ENCODE measurements at places on chromosomes 11 and 22. TPM values are rescaled to one million over a fixed set of nuclear protein-coding genes. Genes with fewer than 3 reads are reported as not detected.

DNA sequence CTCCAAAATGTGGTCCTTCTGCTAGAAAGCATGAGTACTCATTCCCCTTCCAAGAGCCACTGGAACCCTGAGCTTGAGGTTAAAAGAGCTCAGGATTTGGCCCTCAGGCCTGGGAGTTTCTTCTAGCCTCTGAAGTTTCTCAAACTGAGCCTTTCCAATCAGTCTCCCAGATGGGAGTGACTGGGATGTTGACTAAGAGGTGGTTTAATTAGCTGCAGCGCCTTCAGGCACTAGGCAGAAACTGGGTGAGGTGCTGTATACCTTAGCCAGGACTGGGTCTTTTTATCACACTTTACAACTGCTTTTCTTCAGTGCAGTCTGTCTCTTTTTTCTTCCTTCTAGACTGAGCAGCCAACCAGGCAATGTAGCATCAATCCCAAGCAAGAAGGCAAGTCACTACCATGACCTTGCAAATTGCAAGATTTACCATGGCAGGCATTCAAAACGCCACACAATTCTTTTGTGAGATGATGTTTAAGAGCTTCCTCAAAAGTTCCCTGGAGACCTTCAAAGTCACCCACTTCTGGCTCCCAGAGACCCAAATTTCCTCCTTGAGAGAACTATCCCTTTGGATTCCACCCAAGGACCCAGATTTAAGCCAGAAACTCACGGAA is 93.0 kb downstream of the SLC1A2 start:
- H3K27ac ChIP-seq: no peak overlapping the region
- H3K27me3 ChIP-seq: no peaks in the 10 kb centered on the region
- H3K4me3 ChIP-seq: no peak overlapping the region
- peaks cover 5% of the 10 kb centered on the region for H3K4me1 ChIP-seq
- no peak for DNase-seq
- no peaks in the 10 kb centered on the region for H3K36me3 ChIP-seq

DNA sequence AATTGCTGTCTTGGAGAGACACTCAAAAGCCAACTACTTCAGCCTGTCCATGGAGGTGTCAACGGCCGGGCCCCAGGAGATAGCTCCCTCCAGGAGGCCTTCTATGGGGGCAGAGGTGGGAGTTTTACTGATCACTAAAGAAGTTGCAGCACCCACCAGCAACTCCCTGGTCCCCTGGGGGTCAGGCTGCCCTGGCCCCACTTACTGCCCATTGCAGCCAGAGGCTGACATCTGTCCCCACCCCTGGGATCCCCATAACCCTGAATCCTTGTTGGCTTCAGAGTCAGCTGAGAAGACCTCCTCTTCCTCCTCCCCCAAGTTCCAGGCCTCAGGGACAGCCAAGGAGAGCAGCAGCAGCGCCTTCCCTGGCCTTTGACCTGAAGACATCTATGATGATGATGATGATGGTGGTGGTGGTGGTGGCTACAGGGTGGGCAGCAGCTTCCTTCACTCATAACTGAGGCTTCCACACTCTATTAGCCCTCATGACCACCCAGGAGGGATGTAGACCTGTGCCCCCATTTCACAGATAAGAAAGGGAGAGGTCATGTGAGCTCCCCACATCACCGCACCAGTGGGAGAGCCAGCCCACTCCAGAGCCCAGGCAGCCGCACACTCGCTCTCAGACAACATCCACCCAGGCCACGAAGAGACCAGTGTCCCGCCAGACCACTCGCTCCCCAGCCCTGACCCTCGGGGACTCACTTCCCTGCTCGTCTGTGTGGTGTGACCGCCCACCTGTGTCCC is 43.8 kb upstream of the FGF3 start:
- H3K27me3 ChIP-seq: peaks cover 68% of the 10 kb centered on the region
- DNase-seq: no peak
- H3K4me1 ChIP-seq: peaks cover 2% of the 10 kb centered on the region
- no peak overlapping the region for H3K4me3 ChIP-seq
- no peak overlapping the region for H3K27ac ChIP-seq

DNA sequence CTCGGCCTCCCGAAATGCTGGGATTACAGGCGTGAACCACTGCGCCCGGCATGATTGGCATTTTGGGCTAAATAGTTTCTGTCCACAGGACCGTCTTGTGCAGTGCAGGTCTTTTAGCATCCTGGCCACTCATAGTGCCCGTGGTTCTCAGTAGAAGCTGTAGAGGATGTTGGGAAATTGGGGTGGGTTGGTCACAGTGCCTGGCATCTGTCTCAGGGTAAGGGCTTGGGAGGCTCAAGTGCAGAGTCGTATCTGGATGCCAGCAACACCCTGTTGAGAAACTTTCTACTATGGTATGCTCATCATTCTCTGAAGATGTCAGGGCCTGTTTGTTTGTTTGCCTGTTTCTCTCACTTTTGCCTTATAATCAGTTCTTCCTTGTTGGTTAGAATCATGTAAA is 21.9 kb downstream of the UBE2L3 start:
- H3K4me1 ChIP-seq: peaks cover 21% of the 10 kb centered on the region
- H3K36me3 ChIP-seq: peaks cover 17% of the 10 kb centered on the region
- no peak overlapping the region for H3K27ac ChIP-seq
- no peak overlapping the region for H3K4me3 ChIP-seq
- DNase-seq: no peak

DNA sequence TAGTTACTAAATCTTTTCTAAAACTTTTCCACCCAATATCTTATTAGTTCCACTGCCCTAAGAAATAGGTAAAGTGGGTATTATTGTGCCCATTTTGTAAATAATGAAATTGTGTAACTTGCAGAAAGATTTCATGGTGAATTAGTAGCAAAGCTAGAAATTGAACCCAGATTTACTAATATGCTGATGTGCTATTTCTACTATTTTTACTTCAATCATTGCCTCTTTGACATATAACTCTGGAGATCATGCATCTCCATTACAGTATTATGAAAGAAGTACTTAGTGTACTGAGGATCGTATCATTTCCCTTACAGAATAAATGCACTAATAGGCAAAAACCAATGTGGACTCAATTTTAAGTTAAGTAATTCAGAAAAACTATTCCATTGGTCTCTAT is 119.0 kb downstream of the CSTPP1 start:
- no peaks in the 10 kb centered on the region for H3K36me3 ChIP-seq
- H3K27me3 ChIP-seq: no peaks in the 10 kb centered on the region
- H3K4me1 ChIP-seq: peaks cover 8% of the 10 kb centered on the region

DNA sequence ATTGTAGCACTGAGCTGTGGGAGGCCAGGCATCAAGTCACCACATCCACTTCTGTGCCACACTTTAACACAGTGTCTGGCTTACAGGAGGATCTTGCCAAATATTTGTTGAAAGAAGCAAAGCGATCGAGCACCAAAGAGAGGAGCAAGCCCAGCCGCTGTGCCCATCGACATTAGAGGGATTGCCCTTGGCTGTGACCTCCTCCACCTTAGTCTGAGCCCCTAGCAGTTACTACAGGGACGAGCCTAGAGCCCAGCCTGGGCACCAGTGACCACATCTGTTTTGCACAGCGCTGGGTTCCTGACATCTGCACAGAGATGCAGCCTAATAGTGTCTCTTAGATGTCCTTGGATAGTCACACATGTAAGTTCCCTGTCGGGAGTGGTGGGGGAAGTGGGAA is 17.7 kb downstream of the GRIK4 start:
- H3K4me1 ChIP-seq: peaks cover 12% of the 10 kb centered on the region
- H3K27me3 ChIP-seq: no peaks in the 10 kb centered on the region
- no peaks in the 10 kb centered on the region for H3K36me3 ChIP-seq

DNA sequence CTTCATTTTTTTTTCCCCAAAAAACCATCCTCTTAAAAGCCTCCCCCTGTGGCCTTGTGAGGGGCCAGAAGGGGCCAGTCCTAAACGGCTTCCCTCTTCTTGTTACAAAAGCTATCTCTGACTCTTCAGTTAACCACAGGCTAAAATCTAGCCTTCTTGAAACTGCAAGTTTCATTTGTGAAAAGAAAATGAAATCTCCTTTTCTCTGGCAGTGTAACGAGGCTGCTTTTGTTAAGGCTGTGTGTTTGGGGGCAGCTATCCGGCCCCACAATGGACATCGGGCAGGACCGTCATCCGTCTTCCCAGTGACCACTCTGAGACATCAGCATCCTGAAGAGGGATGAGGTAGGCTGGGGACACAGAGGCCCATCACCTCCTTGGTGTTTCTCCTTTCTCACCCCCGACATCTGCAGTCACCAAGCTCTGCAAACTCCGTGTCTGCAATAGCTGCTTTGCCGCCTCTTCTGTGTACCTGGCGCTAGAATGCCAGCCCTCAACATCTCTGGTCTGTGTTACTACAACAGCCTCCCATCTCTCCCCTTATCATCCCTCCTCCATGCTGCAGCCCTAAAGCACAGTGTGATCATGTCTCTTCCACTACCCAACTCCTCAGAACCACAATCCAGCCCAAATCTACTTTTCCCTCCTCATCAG is 94.0 kb downstream of the RCN1 start:
- H3K27ac ChIP-seq: no peak overlapping the region
- no peak for DNase-seq
- H3K4me1 ChIP-seq: no peaks in the 10 kb centered on the region
- no peaks in the 10 kb centered on the region for H3K36me3 ChIP-seq
- H3K4me3 ChIP-seq: no peak overlapping the region
- H3K27me3 ChIP-seq: peaks cover 25% of the 10 kb centered on the region

- H3K27ac ChIP-seq: no peak overlapping the region
- H3K27me3 ChIP-seq: no peaks in the 10 kb centered on the region
- peak; percentile 44 for DNase-seq
- peaks cover 50% of the 10 kb centered on the region for H3K36me3 ChIP-seq
Observed at GRCh38 chr22:45169591-45170466, 6.1 kb downstream of the NUP50 start.

DNA sequence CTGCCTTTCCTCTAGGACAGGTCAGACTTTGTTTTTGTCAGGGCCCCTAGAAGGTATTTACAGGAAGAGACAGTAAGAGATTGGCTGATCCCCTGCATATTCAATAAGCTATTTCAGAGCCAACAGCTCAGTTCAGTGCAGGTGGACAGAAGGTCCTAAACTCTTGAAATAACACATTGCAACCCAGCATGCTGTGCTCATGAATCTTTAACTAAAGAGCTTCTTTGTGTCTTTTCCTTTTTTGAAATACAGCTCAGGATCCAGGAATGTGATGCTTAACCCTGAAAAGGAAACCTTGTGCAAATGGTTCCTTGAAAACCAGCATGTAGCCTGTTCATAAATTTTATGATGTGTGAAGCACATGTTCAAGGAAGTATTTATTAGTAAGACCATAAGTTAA is 43.9 kb downstream of the BBOX1 start:
- H3K4me3 ChIP-seq: no peak overlapping the region
- H3K4me1 ChIP-seq: no peaks in the 10 kb centered on the region
- DNase-seq: peak; percentile 30
- H3K27ac ChIP-seq: peak overlapping the region; percentile 6
- H3K36me3 ChIP-seq: no peaks in the 10 kb centered on the region

DNA sequence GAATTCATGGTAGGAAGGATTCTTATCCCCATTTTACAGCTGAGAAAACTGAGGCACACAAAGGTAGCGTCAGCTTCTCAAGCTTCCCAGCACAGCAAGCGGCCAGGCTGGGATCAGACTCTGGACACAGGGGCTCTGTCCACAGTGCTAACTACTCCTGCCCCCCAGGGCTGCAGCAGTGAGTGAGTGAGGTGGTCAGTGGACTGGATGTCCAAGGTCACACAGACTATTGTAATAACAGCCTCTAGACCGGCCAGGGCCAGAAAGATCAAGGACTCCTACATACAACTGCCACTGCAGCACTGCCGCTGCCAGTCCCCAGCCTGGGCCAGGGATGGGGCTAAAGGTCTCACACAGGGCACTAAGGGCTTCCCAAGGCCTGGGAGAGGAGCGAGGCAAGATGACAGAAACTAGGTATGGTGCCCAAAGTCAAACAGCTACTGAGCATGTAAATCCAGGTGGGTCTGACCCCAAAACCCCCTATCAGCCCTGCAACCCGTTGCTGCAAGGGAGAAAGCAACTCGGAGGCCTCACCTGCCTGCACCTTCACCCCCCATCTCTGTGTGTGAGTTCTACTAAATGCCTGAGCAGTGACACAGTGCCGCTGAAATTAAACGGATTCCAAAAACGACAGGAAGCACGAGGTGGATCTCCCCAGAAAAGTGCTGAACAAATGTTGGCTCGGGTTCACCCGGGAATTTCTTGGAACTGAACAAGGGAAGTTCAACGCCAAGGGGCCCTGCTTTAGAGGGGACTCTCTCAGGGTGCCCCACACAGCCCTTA is 161.8 kb upstream of the GRK3 start:
- H3K27ac ChIP-seq: peak overlapping the region; percentile 61
- H3K27me3 ChIP-seq: no peaks in the 10 kb centered on the region
- H3K4me1 ChIP-seq: peaks cover 30% of the 10 kb centered on the region
- peak overlapping the region; percentile 1 for H3K4me3 ChIP-seq
- DNase-seq: peak; percentile 59

DNA sequence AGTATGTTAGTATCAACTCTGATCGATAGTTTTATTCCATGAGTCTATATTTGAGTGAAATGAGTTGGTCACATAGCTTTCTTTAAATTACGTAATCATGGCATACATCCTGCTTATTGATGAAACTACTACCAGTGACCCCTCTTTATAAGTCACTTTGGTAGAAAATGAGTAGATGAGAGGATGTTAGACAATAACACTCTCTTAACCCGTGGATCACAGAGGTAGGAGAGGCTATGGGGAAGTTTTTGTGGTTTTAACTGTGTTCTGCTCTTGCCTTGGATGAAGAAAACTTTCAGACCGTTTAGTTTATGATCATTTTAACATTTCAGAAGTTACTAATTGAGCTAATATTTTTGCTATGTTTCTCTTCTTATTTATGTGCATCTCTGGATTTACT is 34.0 kb downstream of the TBCEL start:
- H3K27ac ChIP-seq: no peak overlapping the region
- no peaks in the 10 kb centered on the region for H3K4me1 ChIP-seq
- no peak for DNase-seq

- H3K36me3 ChIP-seq: no peaks in the 10 kb centered on the region
- H3K4me1 ChIP-seq: no peaks in the 10 kb centered on the region
- DNase-seq: peak; percentile 21
- no peak overlapping the region for H3K4me3 ChIP-seq
- no peak overlapping the region for H3K27ac ChIP-seq
Observed at GRCh38 chr11:101061606-101062005, 68.0 kb downstream of the PGR start.

The RAB36 gene
- total RNA-seq: 2.5 TPM

The OR52E4 gene
- not detected for total RNA-seq

The TEX54 gene
- not detected for total RNA-seq

The CHRDL2 gene
- not detected for total RNA-seq

The BDNF gene
- total RNA-seq: 174 TPM

The LMO1 gene
- total RNA-seq: not detected

The CYP2D6 gene
- under 0.01 TPM for total RNA-seq

The POU2AF2 gene
- not detected for total RNA-seq

The DDTL gene
- total RNA-seq: 0.36 TPM
